HFFc6 (cell line): ENCODE measurements at places on chromosomes 4 and X.

GRCh38 chrX:46803140-46803539 is 33.7 kb upstream of the RP2 start:
- no peak for DNase-seq

GRCh38 chr4:186570193-186570996 is 15.0 kb upstream of the MTNR1A start:
- peak; percentile 50 for DNase-seq

DNA sequence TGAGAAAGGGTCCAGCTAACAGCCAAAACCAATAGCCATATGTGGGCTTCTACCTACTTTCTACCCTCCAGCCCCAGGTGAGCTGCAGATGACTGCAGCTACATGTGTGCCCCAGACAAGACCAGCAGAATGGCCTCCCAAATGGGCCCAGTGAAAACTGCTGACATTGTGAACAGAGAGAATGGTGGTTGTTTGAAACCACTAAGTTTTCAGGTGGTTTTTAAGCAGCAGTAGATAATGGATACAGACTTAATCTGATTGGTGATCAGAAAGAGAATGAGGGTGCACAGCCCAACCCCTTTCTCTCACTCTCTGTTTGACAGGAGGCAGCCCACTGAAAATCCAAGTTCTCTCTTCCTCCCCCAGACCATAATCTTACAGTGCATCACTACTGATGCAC is 42.5 kb upstream of the BBS12 start:
- no peak for DNase-seq

DNA sequence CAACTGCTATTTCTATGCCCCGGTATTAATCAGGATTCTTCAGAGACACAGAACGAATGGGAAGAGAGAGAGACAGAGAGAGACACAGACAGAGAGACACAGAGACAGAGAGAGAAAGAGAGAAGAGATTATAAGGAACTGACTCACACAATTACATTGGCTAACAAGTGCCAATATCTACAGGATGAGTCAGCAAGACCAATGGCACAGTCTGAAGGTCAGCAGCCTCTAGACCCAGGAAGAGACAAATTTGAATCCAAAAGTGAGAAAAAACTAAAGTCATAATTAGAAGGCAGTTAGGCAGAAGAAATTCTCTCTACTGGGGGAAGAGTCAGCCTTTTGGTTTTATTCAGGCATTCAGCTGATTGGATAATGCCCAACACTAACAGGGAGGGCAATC is 187.3 kb downstream of the MAB21L2 start:
- peak; percentile 63 for DNase-seq

GRCh38 chr4:79883290-79883689 is 189.7 kb downstream of the ANTXR2 start:
- no peak for DNase-seq

DNA sequence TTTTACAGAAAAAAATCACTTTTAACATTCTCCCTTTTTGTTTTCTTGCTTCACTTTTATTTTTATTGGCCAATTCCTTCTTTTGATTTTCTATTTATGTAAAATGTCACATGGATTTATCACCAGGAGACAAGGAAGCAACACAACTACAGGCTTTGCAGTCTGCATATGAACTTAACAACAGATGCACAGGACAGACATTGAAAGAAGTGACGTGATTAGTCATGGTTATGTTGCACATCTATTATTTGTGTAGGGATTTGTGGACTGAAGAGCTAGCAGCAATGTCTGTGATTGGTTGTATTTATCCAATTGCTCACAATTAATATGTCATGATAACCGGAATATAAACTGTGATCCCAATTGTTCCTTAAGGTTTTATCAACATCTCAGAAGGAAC is 147.8 kb upstream of the KLF3 start:
- DNase-seq = no peak

- no peak for DNase-seq
Observed at GRCh38 chrX:148573119-148573518, 72.7 kb downstream of the AFF2 start.

- DNase-seq = no peak
Observed at GRCh38 chrX:35700121-35700520, 98.0 kb upstream of the MAGEB16 start.

- no peak for DNase-seq
Observed at GRCh38 chr4:169582706-169583105, 29.7 kb downstream of the NEK1 start.

DNA sequence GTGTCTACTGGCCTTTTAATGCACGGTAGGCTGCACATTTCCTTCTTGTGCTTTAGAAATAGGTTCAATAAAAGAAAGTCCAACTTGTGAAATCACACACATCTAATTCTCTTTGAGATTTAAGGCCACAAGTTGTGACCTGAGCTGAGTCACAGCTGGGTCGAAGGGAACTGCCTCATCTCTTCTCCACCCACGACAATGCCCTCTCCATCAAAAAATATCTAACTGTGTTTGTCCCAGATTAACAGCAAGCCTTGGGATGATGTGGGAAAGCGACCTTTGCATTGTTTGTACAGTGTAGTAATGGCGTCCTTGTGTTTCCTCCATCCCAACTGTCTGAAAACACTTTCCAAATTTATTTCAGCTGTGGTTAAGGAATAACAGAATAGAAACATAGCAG is 168.9 kb downstream of the AMELX start:
- no peak for DNase-seq

DNA sequence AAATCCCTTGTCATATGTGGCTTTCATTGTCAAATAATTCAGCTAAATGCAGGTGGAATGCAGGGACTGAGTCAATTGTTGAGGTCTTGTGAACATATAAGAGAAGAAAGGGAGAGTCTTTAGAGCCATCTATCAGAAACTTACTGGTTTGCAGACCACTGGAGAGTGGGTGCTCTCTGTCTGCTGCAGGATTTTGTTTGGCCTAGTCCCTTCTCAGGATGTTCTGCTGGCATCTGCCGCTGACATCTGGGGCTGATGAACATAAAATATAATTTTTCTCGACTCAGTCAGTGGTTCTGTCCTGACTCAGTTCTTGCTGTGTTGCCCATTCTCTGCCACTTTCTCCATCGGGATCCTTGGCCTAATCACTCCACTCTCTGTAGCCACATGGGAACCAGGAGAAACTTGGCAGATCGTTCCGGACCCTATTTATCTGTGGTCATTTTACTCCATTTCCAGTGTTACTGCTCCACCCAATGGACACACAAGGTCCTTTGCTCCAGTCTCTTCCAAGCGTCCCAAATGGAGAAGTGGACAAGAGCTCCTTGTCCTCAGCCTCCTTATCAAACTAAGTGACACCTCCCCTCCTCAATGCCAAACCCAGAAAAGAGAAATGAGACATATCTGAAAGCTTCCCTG is 436.2 kb downstream of the FAT4 start:
- DNase-seq = peak; percentile 29

DNA sequence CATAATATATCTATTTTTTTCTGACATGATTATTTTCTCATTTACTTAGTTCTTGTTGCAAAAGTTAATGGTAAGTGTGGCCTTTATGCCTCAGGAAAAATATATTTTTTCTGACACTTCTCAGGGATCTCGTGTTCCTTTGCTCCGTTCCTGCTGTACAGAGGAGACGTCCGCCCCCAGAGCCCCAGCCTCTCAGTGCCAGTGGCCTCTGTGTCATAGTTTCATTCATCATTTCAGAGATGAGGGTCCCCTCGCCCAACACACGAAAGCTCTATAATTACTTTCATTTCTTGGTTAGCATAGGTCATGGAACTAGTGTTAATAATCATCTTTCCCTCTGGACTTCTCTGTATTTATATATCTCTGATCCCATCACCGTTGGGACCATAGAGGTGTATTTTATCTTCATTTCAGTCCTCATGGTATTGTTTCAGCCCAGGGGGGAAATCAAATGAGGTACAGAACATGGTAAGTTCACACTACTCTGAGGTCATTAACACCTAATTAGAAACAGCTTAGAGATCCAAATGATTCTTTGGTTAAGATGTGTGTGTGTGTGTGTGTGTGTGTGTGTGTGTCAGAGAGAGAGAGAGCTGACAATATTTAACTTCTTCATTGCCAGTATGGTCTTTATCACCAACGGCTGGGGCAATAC is 631.1 kb upstream of the TENM3 start:
- DNase-seq = no peak

- no peak for DNase-seq
Observed at GRCh38 chr4:47907089-47907646, 7.2 kb downstream of the NFXL1 start.

DNA sequence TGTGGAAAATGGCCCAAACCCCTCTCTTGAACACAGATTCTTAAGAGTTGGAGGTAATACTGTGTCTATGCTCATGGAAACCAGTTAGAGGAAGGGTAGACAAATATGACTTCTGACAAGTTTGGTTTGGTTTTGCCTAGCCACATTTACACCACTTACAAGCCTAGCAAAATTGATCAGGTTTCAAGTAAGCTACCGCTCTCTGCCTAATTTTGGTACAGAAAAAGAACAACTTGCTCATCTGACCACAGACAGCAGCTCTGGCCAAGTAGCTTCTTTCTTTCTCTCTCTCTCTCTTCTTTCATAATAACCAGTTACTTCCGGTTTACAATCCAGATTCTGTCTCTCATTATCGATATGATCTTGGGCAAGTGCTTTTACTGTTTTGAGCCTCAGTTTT is 260.0 kb downstream of the GLUD2 start:
- no peak for DNase-seq

DNA sequence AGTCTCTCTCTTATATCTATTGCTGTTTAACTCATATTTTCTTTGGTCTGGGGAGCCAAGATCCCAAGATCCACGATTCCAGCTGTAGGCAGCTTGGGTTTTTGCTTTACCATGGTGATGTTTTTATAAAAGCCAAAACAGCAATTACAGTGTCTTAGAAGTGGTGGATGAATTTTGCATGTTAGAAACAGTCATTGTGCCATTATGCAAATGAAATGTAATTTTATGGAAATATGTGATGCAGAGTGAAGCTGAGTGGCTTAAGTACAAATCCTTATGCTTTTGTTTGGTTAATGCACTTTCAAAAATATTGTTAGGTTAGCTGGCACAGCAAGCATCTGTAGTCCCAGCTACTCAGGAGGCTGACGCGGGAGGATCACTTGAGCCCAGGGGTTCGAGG is 32.8 kb upstream of the PTTG2 start:
- no peak for DNase-seq

DNA sequence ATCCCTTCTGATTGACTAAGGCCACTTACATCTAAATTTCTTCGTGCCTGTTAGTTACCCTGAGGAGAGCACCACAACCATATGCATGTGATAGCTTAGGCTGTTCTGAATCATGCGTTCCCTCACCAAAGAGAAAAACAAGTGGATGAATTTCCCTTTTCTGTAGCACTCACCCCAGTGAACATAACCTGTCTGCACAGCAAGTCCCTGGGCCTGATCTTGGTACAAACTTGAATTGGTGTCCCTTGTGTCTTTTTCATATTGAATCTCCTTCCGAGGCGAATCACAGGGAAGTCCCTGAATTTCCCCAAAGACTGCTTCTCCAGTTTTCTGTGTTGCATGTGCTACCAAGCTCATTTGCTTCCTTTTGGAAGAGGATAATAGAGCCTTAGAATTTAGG is 100.4 kb downstream of the KLHL8 start:
- no peak for DNase-seq
